Kidney glomerular epithelial cell (primary cell): ENCODE measurements at places on chromosomes 13 and 19.

- no peak for DNase-seq
These were observed 291.1 kb upstream of the ARGLU1 start for GRCh38 chr13:106858903-106859532.

DNA sequence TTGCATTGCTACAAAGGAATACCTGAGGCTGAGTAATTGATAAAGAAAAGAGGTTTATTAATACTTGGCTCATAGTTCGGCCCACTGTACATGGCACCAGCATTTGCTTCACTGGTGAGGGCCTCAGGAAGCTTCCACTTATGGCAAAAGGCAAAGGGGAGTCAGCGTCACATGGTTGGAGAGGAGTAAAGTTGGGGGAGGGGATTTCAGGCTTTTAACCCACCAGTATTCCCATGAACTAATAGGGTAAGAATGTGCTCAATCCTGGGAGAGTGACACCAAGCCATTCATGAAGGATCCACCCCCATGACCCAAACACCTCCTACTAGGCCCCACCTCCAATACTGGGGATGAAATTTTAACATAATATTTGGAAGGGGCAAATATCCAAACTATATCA is 82.5 kb upstream of the MYCBP2 start:
- no peak for DNase-seq

DNA sequence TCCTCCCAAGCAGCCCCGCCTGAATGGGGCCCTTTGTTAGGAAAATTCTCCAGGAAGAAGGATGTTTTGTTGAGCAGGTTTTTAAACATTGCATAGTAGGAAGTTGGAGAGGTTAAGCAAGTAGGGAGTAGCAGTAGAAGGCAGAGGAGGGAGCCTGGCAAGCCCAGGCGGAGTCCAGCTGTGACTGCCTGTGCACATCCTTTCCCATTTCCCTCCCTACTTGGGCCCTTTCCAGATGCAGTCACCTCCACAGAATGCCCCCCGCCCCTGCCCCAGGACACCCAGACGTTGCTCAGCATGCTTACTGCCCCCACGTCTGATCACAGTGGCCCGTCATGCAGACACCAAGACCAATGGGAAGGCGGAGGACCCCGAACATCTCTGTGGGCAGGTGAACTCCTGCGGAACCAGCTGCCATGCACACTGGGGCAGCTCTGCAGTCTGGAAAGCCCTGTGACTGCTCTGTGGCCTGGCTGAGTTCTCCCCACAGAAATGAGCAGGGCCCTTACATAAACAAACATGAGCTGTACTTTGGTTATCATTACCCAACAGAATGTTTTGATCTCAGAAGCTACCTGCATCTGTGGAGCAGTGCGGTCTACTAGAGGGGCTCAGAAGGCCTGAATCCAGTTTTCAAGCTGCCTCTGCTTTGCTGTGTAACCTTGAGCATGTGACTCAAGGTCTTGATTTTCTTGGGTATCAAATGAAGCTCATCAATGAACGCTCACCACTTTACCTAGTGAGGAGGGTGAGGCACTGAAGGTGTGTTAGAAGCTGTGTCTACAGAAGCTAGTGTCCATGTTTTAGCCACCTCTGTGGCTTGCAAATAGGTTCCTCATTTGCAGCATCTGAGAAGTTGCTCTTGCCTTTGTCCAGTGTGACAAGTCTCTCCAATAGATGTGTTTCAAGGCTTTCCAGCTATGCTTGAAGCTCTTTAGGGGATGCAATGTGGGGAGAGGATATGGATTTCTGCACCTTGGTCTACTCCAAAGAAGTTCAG is 84.2 kb downstream of the TNFRSF19 start:
- no peak for DNase-seq

GRCh38 chr13:101811284-101811839 is 358.9 kb downstream of the ITGBL1 start:
- no peak for DNase-seq

DNA sequence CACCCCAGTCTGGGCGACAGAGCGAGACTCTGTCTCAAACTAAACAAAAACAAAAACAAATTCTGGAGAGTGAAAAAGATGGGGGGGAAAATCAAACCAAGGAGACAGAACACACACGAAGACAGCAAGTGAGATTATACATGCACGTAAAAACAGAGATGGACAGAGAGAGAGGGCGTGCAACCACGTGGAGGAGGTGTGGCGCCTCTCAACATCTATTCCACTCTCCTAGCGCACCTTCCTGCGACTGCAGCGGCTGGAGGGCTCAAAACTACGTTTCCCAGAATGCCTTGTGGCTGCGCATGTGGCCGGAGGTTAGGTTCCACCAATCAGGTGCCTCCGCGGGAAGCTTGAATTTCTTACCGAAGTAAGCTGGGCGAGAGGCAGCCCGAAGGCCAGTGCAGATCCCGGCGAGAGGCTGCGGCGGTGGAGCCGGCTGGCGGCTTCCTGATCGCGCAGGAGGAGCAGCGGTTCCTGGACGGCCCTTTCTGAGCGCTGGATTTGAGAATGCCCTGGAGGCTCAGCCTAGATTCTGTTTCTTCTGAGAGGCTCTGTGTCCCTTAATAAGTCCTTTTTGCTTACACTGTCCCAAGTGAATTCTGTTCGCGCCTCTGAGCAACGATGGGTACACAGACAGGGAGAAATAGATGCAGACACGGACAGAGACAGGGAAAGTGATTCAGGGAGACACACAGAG is 13.1 kb upstream of the NANOS2 start:
- DNase-seq = peak; percentile 81

DNA sequence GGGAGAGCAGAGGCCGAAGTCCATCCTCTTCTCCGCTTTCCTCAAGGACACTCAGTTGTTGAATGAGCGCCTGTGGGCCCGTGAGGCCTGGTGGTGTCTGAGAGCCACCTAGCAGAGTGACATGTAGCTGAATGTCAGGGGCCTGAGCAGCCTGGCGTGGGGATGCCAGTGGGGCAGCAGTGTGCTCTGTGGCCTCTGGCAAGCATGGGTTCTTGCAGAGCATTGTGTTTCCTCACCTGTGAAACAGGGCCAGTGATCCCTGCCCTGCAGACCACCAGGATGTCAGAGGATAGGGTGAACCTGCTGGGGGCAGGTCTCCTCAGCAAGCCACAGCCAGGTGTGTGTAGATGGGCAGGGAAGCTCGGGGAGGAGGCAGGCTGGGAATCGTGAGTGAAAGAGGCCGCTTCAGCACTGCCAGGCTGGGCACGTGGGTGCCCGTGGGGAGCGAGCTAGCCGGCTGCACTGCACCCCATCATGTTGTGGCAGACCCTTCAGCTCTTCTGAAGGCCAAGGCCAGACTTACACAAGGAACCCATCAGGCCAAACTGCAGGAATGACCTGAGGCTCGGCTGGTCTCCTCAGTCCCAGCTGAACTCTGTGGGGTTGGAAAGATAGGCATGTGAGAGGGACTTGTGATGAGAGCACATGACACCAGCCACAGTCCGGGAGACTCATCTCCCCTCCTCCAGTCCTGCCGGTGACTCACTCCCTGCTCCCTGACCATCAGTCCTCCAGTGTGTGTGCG is 5.0 kb downstream of the PPP1R37 start:
- DNase-seq = peak; percentile 81

- DNase-seq = no peak
These were observed 37.4 kb downstream of the DOCK9 start for GRCh38 chr13:98940325-98941001.

- no peak for DNase-seq
These were observed 84.8 kb downstream of the PCDH17 start for GRCh38 chr13:57716295-57716694.

DNA sequence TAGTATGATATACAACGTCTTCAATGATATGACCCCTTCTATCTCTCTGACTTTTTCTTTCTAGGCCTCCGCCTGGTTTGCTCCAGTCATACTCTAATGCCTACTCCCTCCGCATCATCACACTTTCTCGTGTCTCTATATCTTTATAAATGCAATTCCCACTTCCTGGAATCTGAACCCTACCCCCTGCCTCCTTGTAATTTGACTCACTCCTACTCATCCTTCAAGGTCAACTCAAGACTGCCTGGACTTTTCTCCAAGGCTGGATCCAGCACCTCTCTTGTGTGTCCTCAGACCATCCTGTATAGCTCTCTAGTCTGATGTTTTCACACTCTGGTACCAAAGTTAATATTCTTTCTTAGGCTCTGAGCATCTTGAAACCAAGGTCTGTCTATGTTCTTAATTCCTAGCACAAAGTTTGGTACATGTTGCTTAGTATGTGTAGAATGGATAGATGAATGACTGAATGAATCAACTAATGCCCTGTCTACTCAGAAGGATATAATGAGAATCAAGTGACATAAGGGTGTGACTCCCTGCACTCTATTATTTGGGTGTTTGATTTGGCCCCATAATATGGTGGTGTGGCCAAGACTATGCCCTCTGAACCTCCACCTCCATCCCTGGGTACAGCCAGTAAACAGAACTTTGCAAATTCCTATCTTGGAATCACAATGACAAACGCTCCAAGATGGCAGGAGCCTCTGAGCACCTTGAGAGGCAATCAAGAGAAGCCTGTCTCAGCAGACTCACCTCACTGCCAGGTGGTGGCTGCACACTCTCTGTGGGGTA is 74.3 kb upstream of the SERP2 start:
- DNase-seq = no peak

DNA sequence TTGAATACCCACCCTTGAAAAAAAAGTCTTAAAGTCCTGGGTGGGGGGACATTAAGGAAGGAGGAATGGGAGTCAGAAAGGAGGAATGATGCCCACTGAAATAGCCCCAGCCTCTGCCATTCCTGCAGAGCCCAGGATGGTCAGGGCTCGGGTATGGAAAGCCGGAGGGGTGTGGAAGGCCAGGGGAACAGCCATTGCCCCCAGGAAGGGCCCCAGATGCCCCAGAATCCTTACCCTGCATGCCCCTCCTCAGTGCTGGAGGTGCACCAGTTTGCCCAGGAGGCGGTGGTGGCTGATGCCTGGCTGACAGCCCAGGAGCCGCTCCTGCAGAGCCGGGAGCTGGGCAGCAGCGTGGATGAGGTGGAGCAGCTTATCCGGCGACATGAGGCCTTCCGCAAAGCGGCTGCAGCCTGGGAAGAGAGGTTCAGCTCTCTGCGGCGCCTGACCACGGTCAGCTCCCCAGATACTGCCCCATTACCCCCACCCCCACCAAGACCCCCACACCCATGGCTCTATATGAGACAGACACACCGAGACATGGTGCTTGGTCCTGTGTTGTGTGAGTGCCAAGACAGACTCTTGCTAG is 10.7 kb upstream of the SHKBP1 start:
- DNase-seq = no peak

- DNase-seq = no peak
These were observed 1.4 kb upstream of the SLC7A9 start for GRCh38 chr19:32870981-32871451.

GRCh38 chr13:31461923-31462322 is 262.1 kb downstream of the B3GLCT start:
- no peak for DNase-seq

DNA sequence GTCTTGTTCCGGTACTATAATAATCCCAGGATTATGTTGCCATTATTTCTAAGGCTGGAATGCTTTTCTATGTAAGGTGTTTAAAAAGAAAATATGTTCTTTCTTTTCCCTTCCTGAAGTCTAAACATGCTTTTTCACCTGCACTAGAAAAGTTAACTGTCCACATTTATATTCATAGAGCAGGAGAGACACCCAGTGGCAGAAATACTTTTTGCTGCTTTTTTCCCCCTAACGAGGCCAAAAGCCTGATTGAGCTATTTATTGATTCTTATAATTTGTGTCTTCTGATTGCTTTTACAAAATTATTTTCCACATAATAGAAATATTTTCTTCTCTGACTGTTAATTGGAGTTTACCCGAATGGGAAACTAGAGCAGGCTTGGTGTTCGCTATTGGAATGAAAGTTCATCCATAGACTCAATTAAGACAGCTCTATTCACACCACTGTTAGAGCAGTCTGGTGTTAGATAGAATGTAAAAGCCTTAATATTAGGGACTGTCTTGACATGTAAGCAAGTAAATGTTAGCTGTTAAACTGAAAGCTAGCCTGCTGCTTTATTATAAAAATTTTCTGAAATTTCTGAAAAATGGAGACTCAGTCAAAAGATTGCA is 15.8 kb downstream of the GPR180 start:
- DNase-seq = peak; percentile 16

DNA sequence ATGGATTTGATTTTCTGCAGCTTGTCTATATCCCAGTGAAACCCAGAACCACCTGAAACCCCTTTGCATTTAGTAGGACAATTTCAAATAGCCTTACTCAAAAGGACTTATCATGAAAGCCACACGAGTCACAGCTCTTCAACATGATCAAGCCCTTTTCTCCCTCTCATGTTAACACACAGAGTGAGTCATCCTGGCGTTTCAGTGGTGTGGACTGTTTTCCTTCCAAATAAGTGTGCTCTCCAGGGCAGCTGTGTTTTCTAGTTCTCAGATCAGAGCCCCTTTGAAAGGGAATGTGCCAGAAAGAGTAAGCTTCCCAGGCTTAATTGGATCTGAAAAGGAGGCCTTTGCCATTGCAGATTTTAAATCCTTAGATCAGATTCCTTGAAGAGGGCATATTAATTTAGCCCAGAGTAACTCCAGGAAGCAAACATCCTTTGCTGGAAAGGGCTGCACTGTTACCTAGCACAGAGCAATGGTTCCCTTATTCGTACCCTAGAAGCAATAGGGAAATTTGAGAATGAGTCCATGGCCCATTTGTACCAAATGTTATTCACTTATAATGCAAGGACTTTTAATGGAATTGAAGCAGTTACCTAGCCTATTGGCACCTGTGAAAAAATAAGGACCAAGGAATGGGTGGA is 51.3 kb downstream of the ERICH6B start:
- peak; percentile 48 for DNase-seq

GRCh38 chr13:99847318-99847750 is 124.2 kb downstream of the ZIC5 start:
- DNase-seq = no peak

DNA sequence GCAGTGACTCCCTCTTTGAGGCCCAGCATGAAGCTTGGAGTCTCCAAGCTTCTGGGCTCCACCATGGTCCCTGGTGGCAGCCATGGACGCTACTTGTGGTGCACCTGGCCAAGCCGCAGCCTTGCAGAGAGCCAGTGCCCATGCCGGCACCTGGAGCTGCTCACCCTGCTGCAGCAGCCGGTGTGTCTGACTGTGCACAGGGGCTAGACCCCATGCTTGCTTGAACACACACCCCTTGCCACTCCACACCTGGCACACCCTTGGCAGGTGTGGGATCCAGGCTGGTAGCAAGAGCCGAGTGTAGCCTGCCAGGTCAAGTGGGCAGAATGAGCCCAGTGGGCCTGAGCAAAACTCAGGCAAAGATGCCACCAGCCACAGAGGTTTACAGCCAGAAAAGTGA is 18.6 kb upstream of the MLLT1 start:
- no peak for DNase-seq

DNA sequence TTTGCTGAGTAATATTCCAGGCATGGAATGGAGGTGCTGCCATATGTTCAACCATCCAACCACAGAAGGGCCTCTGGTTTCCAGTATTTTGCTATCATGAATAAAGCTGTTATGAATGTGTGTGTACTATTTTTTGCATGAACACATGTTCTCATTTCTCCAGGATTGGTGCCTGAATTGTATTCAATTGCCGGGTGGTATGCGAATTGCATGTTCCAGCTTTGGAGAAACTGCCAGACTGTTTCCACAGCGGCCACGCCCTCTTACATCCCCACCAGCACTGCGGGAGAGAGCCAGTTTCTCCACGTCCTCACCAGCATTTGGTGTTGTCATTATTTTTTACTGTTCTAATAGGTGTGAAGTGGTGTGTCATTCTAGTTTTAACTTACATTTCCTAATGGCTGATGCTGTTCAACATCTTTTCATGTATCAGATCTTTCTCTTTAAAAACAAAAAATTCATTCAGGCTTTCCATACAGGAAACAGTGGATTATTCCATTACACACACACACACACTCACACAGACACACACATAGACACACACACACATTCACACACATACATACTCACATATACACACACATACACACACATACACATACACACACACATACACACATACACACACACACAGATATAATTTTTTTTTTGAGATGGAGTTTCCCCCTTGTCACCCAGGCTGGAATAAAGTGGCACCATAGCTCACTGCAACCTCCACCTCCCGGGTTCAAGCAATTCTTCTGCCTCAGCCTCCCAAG is 154.1 kb downstream of the PTPRS start:
- no peak for DNase-seq
